Left colon (tissue), 2 donors: ENCODE measurements at places on chromosomes 6 and 20.

GRCh38 chr6:46635462-46635861 lies 17.2 kb downstream of the CYP39A1 start:
- DNase-seq: no peak

DNA sequence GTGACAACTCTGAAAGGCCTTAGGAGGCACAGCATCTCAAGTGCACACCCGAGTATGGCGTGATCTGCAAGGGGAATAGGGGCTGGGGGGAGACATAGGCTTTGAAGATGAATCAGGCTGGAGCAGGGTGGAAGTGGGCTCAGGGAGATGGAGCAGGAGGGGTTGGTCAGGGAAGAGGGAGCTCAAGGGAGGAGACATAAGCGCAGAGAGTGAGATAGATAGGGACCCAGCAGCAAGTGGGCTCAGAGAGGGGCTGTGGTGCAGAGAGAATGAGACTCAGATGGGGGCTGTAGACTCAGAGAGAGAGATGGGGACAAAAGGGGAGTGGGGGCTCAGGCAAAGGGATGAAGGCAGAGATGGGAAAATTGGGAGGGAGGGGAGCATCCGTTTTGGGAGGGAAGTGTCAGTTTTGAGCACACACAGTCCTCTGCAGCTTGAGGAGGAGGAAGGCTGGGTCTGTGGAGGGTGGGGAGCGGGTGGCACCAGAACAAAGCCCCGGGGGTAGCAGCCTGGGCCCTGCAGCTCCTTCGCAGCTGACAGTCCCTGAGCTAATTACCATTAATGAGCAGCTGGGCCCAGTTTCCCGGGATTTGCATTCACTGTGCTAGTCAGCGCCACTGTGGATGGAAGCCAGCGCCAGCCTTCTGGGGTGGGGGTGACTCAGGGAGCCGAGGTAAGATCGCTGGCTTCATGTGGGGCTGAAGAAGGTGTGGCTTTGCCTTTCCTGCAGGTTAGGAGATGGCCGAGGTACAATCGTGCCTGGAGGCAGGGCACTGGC lies 18.7 kb downstream of the SRXN1 start:
- no peak for DNase-seq

DNA sequence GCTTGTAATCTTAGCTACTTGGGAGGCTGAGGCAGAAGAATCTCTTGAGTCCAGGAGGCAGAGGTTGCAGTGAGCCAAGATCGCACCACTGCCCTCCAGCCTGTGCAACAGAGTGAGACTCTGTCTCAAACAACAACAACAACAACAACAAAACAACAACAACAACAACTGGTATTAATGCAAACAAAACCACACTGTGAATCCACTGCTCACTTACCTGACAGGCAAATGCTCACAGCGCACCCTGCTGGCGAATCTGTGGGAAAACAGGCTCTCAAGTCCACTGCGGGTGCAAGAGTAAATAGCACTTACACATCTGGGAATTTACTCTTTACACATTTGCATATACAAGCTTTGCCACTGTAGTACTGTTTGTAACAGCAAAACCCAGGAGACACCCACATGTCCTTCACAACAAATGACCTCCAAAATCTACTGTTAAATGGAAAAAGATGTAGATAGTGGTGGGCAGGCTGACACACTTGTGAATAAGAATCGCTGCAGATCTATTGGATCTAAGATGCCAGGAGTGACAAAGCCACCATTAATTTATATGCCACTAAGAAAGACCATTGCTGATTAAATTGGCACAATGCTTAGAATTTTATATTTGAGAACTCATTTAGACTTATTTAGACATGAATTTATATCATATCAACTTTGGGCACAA lies 29.3 kb downstream of the NSFL1C start:
- peak; percentile 63 for DNase-seq

DNA sequence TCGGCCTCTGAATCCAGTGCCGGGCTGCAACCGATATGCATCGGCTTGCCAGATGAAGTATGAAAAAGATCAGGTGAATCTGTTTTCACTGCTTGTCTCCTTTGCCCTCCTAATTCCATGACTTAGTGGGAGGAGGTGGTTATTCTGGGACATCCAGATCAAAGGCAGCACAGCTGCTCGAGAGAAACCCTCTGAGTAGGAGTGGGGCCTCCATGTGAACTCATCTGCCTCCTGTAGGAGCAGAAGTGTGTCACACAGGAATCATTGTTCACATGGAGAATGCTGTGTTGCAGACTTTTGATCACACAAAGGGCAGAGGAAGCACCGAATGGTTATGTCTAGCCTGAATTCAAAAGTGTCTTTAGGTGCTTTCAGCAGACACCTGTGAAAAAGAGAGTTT lies 73.1 kb upstream of the SLC22A1 start:
- no peak for DNase-seq

DNA sequence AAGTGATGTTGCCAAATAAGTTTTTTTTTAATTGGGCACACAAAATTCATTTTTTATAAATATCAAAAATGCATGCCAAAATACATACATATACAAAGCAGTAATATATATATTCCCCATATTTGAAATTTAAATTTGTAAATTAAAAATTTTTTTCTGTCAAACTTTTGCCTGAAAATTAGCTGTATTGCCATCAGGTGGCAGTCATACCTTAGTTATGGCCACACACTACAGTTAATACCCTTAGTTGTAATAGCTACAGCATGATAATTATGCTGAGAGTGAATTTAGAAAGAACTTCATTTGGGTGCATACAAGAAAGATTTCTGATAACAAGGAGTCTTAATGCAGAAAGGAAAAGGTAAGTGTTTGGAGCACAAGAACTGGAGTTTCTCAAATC lies 46.2 kb upstream of the SDHAF4 start:
- DNase-seq: no peak

- DNase-seq: no peak
Measured at GRCh38 chr6:19301980-19302379, 535.2 kb upstream of the ID4 start.
